NCI-H774 (cell line): ENCODE measurements at places on chromosomes 16 and 17.
A peak's percentile ranks its signal among the peaks of the same experiment; 100 is the strongest.

- no peak for DNase-seq
Measured at GRCh38 chr16:85082173-85083050, 29.9 kb downstream of the CIBAR2 start.

DNA sequence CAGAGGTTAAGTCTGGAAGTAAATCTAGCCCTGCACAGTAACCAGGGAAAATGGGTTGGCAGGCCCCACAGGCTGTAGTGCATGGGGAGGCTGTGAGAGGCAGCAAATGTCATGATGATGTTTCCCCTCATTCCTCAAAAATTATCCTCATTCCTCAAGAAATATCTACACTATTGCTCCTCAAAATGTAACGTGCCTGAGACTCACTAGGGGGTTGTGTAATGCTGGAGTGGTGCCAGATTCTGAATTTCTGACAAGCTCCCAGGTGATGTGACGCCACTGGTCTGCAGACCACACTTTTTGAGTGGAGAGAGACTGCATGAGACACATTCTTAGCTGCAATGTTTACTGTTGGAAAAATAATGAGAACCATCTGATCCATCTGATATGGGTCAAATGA, 1.2 kb upstream of the MPP3 start:
- DNase-seq, result peak; percentile 7

DNA sequence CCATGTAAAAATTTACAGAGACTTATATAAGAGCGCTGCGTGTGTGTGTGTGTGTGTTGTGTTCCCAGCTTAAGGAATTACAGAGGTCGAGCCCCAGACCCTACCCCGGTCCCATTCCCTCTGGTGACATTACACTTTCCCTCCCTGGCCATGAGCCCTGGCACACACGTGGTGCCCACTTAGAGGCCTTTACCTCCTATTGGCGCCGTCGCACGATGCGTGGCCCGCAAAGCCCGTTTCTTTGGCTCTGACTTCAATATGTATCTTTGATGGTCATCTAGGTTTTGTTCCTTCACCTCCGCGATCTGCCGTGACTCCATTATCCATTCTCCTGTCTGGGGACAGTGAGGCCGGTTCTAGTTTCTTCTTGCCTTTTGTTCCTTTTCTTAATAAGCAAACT, 96.9 kb upstream of the CHMP6 start:
- no peak for DNase-seq

DNA sequence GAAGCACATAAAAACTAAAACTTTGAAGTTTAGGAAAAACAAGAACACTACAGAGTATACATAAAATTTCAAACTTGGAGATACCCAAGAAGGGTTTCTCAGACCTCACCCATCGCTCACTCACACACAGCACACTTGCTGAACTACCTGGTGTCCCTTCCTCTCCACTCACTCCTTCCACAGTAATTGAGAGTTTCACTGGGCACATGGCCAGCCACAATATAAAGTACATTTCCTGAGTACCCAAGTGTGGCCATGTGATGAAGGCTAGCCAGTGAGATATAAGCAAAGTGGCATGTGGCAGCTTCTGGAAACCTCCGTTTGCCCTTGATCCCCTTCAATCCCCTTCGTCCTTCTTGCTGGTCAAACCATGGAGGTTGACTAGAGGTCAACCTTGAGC, 11.9 kb downstream of the TOX3 start:
- DNase-seq, result no peak

DNA sequence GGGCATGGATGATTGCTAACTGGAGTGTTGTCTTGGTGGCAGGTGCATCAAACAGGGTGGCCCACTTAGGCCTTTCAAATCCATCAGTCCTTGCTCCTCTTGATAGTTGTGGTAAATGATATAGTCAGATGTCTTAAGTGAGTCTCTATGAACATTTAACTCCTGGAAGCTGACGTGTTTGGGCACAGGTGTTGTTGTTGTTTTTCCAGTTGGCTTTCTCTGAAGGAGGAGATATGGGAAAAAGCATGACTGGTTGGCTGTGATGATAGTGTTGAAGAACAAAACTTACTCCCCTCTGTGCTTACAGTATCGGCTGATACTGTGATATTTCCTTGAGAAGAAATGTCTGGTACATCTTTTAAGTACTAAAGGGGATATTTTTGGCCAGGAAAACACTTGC, 18.0 kb downstream of the TNRC6A start:
- DNase-seq, result no peak

GRCh38 chr17:75326226-75326848, 37.1 kb upstream of the SLC25A19 start:
- no peak for DNase-seq
